NAMALWA (cell line): ENCODE measurements at places on chromosomes 16 and 17.
A peak's percentile ranks its signal among the peaks of the same experiment; 100 is the strongest.

DNA sequence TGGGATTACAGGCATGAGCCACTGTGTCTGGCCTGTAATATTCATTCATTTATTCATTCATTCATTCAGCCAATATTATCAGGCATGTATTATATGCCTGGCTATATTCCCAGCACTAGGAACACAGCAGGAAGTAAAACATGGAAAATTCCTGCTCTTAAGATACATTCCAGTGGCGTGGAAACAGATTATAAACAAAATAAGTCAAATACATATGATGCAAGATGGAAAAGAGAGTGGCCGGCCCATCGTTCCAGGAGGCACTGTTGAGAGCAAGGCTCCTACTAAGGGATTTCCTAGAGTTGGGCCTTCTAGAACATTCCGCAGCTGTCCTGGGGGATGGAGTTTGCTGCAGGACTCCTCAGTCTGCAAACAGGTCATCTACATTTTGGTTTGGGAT, 17.7 kb downstream of the ADCY9 start:
- no peak for DNase-seq

DNA sequence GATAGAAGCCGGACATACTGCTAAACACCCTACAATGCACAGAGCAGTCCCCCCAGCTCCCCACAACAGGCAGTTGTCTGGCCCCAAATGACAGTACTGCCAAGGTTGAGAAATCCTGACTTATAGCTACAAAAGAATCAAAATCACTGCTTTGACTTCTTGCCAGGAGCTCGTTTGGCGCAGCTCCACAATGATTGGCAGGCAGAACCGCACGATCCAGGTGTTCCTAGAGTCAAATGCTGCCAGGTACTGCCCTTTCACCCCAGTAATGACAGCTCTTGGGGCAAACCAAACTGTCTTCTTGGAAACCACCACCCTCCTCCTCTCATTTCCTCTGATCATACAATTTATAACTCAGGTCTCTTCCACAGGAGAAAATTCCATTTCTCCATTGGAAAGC, 2.2 kb upstream of the TMC5 start:
- DNase-seq = no peak

- no peak for DNase-seq
Measured at GRCh38 chr17:14840616-14841231, 424.4 kb downstream of the PMP22 start.

GRCh38 chr17:82692268-82692667, 6.2 kb downstream of the RAB40B start:
- no peak for DNase-seq

DNA sequence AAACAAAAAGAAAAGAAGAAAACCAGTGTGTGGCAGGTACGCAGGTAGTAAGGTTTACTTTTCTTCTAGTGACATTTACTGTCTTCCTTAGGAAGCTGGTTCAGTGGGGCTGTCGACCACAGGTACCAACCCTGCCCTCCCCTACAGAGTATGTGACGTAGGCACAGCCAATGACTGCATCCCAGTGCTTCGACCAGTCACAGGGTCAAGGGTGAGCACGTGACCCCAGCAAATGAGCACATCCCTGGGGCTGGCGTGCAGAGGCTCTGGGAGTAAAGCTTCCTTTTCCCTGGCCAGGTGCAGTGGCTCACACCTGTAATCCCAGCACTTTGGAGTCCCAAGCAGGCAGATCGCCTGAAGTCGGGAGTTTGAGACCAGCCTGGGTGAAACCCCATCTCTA, 38.9 kb upstream of the PLCG2 start:
- DNase-seq = peak; percentile 88
